ENCODE measurements at places on chromosomes 1 and 21.

- DNase-seq = no peak
Observed at GRCh38 chr1:158186180-158186579, 5.5 kb downstream of the CD1D start.

DNA sequence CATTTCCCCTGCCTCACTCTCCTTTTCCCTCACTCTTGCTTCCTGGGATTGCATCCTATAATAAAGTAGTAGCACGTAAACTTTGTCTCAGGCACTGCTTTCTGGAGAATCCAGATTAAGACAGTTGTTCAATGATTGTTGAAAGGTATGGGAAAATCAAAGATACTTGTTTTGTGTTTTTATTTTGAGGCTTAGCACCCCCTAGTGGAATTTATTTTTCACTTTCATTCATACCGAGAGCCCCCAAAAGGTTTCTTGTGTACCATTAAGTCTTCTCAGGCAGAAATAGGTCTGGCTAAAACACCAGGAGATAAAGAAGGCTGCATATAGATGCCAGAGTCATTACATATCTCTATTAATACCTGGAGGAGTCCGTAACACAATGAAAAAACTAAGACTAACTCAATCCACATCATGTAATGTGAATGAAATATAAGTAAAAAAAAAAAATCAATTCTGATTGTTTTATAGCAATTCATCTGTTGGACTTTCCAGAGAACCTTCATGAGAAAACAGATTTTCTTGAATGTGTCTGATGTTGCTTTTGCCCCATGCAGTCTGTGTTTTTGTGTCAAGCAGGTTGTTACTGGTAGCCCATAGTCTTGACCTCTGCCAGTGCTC, 103.5 kb downstream of the RPE65 start:
- DNase-seq = no peak

DNA sequence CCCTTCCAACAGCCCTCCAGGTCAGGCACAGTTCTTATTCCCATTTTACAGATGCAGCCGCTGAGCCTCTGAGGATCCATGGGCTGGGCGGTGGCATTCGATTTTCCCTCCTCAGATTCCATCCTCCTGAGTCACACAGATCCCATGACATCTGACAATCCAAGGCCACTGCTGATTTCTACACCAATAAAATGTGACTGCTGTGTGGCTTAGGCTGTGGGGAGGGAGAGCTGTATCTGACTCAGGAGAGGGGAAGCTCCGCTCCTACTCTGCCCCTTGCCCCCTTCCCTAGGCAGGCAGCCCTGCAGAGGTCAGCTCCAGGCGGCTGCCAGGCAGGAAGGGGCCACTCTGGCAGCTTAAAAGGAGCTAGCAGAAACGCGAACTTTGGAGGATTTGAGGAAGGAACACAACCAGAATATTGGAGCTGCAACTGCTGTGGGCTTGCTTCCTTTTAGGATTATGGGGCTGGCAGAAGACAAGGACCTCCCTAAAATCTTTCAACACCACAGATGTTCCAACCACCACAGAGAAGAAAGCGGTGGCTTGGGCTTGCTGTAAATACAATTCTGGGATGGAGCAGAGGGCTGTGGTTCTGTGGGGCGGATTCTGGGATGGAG, 50.0 kb downstream of the MRPL37 start:
- peak; percentile 77 for DNase-seq

DNA sequence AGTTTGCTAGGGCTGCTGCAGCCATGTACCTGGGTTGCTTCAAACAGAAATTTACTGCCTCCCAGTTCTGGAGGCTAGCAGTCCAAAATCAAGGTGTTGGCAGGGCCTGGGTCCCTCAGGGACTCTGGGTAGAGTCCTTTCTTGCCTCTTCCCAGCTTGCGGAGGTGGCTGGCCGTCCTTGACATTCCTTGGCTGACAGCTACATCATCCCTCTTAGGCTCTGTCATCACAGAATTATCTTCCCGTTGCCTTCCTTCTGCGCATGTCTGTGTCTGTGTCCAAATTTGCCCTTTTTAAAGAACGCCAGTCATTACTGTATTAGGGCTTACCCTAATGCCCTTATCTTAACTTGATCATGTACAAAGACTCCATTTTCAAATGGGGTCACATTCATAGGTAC, 37.6 kb upstream of the PGBD5 start:
- no peak for DNase-seq

DNA sequence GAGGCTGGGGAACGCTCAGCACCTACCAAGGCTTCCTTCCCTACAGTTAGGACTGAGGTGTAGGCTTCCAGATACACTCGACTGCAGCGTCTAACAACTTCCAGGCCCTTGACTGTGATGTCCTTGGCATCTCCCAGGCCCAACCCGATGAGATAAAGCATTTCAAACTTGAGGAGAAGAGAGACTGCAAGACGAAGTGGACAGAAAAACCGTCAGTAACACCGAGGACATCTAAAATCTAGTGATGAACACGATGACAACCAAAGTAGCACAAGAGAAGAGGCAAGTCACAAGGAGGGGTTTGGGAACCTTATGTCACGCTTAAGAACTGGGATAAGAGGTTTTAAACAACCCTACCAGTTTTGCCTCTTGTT, 314 bp downstream of the DPH5 start:
- no peak for DNase-seq

GRCh38 chr21:21547368-21547953, 549.3 kb downstream of the NCAM2 start:
- DNase-seq = peak; percentile 1

GRCh38 chr1:82225421-82226185, 424.9 kb downstream of the ADGRL2 start:
- DNase-seq = peak; percentile 70

- DNase-seq = peak; percentile 77
Observed at GRCh38 chr1:159088050-159088449, 11.5 kb upstream of the AIM2 start.

DNA sequence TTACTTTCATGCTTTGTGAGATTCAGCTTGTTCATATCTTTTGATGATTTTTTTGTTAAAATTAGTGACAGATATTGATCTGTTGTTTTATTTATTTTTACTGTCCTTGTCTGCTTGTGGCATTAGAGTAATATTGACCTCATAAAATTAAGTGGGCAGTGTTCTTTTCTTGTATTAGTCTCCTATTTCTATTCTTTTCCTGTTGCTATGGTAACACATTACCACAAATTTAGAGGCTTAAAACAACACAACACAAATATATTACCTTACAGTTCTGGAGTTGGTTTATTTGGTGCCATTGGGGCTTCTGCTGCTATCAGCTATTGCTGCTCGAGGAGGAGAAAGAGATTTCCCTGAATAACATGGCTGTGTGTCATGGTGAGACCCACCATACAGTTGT, 135.7 kb downstream of the C1orf94 start:
- DNase-seq = no peak

DNA sequence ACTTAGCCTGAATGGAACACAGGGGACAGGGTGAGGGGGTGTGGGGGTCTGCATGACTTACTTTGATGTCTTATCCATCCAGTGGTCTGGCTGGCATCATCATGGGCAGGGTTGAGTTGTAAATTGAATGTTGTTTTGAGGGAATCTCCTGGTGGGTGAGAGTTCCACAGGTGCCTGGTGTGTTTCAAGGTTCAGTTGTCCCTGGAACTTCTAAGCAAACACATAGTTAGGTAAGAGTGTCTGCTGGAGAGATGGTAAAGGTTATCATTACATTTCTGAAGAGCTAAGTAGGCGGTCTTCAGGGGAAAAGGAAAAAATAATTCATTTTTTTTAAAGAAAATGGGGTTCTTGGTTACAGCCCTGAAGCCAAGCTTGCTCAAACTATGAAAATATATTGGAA, 46.0 kb upstream of the SIPA1L2 start:
- DNase-seq = no peak

GRCh38 chr1:164565357-164565756, 6.4 kb downstream of the PBX1 start:
- no peak for DNase-seq

DNA sequence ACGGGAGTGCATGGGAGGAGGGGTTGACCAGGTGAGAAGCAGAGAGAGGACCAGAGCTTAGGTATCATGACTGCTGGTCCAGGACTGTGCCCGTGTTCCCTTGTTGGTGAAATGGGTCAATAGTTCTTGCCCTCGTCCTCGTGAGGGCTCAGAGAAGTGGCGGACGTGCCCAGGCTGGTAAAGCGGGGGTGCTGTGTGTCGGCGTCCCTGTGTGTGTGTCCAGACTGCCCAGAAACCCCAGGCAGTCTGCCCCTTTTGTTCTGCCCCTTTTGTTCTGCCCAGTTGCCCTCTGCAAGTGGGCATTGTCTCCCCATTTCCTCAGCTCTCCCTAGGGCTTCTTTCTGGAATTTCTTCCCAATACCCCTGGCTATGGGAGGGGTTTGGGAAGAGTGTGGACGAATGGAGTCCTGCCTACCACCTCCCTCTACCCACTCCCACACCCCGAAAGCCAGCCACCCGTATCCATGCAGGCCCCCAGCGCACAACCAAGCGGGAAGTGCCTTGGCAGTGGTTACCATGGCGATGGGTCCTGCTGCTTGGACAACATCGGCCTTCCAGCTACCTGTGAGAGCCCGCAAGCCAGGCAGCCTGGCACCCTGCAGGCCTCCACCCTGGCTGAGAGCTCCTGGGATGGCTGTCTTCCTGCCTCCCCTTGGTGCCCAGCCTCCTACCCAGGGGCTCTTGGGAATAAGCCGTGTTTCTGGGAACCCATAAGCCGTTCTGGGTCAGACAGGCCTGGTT, 34.7 kb downstream of the ACOT11 start:
- DNase-seq = no peak

- DNase-seq = no peak
Observed at GRCh38 chr1:156750191-156750672, 1.2 kb downstream of the HDGF start.

DNA sequence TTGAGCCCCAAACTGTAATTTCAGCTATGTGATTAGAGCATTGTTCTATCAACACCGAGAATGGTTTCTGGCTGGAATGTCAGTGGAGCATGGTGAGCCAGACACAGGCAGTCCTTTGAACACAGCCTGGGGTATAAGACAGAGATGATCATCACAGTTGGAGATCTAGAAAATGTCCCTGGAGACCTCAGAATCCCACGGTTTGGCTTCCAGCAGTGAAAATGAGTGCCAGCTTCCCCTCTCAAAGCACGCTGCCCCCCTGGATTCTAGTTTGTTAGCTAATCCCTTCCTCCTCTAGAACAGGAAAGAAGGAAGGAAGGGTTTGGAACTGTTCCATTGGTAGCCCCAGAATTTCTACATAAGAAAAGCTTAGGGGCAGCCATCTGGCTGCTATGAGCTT, 59.9 kb upstream of the JAK1 start:
- DNase-seq = no peak

DNA sequence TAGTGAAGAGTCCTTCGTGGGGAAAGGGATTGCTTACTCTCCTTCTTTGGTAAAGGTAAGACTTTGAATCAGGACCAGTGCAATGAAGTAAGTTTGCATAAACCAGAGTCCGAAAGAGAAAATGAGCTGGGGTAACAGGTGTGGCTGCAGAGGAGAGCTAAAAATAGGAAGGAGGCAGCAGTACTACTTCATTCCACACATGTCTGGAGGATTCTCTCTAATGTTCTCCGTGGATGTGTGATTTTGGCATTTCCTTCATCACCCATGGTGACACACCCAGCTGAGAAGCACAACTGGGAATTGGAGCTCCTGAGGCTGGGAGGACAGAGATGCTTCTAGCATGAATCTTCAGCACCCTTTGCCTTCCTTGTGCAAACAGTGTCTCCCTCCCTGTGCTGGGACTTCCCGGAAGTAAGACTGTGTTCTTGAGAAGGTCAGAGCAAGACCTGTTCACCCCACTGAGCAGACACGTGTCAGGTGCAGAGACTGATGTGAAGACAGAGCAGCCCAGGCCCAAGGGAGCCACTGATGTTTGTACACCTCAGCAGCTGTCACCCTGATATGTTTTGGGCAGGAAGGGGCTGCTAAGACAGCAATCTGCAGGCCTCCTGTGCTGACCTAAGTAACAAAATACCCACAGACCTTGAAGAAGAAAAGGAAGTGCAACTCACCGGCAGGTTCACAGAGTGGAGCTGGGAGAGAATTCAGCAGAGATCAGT, 13.3 kb downstream of the FCRL1 start:
- no peak for DNase-seq

GRCh38 chr21:45140346-45140940, 66.1 kb downstream of the ADARB1 start:
- peak; percentile 77 for DNase-seq

DNA sequence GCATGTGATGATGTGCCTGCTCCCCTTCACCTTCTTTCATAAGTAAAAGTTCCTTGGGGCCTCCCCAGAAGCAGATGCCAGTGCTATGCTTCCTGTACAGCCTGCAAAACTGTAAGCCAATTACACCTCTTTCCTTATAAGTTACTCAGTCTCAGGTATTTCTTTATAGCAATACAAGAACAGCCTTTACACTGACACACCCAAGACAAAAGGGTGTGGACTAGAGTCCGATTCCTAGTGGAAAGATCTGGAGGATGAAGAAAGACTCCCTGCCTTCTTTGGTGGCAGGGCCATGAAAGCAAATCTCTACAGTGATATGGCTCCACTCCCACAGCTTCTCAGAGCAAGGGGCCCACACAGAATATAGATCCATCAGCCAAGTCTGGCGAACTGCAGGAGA, 209.7 kb upstream of the ST6GALNAC5 start:
- no peak for DNase-seq

- peak; percentile 88 for DNase-seq
Observed at GRCh38 chr1:221839782-221840395, 98.0 kb upstream of the DUSP10 start.

DNA sequence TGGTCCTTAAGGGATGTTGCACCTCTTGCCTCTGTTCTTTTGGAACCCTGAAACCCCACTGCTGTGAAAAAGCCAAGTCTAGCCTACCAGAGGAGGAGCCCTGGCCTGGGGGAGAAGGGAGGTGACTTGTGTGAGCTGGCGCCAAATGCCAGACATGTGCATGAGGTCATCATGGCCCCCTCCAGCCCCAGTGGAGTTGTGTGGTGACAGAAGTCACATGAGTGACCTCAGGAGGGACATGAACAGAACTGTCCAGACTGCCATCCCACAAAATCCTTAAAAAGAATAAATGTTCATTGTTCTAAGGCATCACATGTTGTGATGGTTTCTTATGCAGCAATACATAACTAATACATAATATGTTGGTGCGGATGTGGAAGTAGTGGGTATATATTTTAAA, 10.8 kb downstream of the HHAT start:
- no peak for DNase-seq

GRCh38 chr1:182268669-182269068, 122.9 kb downstream of the GLUL start:
- DNase-seq = no peak

GRCh38 chr1:228956864-228957263, 221.6 kb downstream of the RHOU start:
- no peak for DNase-seq

GRCh38 chr1:207366022-207366421, 44.5 kb downstream of the CD55 start:
- DNase-seq = no peak

DNA sequence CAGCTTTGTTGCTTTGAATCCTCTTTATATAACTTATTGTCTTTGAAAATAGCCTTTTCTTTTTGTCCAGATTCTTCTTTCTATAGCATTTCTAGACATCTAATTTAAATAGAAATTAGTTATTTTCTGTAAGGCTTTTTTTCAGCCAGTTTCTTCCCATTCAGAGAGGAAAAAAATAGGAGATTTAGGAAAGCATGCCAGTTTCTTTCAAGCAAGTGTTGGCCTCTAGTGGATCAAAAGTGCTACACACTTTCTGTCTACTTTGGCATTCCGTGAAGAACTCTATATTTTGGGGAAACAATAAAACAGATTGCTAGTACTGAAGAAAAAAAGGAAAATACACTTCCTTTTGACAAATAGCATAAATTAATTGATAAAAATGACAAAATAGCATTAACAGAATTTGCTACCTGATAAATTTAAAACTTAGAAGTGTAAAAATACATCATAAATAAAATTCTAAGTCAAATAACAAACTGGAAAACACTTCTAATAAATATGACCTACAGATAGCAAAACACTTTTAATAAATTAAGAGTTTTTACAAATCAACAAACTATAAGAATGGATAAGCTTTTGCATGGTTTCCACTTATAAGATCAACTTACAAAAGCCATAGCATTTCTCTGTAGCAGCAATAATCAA, 13.1 kb upstream of the EXO1 start:
- peak; percentile 49 for DNase-seq

Data from stromal cell of bone marrow (primary cell).